Muscle of back (tissue), 13 donors: ENCODE measurements at places on chromosomes 2 and 18.
A peak's percentile ranks its signal among the peaks of the same experiment; 100 is the strongest.

DNA sequence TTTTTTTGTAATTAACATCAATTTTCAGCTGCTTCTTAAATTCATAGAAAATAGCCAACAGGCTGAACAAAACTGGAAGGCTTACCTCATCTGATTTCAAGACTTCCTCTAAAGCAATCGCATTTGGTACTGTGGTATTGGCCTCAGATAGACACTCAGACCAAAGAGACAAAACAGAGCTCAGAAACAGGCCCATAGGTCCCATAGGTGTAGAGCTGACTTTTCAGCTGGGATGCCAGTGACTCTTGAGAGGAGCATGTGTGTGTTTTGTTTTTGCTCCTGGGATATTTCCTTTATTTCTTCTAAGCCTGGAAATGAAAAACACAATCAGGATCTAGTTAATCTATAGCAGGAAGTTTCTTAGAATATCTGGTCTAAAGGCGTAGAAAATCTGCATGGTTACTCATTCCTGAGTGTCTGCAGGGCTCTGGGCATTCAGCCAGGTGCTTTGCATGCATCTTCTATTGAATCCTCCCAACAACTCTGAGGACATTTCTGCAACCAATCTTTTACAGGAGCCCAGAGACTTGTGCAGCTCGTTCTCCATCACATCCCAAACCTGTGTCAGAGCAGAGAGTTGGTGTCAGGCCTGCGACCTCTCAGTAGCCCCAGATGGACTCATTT, 190.8 kb downstream of the RTP5 start:
- DNase-seq, result peak; percentile 41

- no peak for DNase-seq
These were observed 240.4 kb downstream of the PLCL1 start for GRCh38 chr2:198044777-198045176.

- no peak for DNase-seq
These were observed 140.6 kb upstream of the LGALSL start for GRCh38 chr2:64313398-64313723.

GRCh38 chr2:228600265-228600664, 418.8 kb upstream of the SPHKAP start:
- no peak for DNase-seq

DNA sequence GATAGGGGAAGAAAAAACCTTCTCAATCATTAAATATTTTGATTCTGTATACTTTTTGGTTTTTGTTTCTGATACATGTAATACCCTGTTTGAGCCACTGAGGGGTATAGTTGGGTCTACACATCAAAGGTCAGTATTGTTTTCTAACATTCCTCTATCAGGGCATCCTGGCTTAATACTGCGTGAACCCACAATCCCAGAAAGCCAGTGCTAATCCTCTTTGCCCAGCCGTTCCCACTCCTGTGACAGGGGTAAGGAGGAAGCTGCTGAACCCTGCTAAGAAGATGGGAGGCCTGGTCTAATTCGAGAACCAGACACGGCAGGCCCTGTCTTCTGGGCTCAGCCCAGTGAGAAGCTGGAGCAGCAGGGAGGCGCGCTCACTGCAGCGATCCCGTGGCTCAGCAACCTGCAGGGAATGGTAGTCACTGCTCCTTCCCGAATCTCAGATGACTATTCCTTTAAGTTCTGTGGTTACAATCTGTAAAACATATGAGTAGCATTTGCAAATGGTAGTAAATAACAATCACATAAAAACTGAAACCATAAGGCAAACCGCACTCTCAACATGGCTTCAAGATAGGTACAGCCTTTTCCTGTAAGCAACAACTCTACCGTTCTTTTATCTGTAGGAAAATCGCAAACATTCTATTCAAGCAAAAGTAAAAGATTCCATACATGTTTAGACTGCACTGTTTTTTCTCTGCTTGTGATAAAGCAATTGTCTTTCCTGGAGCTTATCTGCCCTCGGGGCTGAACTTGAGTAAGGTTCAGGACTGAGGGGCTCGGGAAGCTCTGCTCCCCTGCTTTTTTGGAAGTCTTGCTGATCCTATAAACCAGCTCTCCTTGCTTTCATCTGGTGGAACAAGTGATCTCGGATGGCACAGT, 87.0 kb downstream of the EPB41L3 start:
- peak; percentile 38 for DNase-seq

DNA sequence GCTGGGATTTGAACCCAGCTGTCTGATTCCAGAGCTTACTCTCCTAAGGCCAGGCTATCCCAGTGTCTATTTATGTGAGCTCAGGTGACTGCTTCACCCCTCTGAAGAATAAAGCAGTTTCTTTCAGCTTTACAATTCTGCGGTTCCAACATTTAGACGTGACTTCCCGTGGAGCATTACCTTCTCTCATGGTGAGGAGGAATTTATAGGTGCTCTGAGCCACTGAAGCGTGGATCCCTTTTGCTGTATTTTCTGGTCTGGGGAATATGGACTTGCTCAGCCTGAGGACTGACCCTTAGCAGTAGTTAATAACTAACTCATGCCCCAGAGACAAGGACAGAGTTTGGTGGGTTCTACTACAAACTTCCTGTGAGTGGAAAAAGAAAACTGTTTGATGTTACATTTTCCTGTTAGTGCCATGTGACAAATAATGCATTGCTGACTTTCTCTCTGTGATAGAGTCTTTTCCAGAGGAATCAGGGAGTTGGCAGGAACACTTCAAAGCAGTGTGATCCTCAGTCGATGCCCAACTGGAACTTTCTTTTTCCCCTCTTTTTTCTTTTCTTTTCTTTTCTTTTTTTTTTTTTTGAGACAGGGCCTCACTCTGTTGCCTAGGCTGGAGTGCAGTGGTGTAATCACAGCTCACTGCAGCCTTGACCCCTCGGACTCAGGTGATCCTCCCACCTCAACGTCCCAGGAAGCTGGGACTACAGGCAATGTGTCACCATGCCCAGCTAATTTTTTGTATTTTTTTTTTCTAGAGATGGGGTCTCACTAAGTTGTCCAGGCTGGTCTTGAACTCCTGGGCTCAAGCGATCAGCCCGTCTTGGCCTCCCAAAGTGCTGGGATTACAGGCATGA, 21.9 kb downstream of the CASP10 start:
- no peak for DNase-seq

DNA sequence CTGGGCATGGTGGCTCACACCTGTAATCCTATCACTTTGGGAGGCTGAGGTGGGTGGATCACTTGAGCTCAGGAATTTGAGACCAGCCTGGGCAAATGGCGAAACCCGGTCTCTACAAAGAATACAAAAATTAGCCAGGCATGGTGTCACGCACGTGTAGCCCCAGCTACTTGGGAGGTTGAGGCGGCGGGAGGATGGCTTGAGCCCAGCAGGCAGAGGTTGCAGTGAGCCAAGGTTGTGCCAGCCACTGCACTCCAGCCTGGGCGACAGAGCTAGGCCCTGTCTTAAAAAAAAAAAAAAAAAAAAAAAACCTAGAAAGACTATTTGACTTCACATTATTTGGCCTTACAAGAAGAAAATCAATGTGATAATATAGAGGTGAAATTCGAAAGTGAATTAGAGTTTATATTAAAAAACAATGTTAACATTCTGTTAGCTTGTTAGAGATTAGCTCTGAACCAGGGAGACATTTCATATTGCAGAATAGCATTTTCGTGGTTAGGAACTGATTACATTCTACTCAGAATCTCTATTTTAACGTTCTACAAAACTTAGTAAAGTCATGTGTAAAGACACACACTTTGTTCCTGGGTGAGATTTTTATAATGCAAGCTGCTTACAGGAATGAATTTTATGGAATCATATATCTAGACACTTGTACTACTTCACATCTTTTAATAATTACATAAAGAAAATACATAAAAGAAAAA, 120.5 kb downstream of the THADA start:
- DNase-seq, result no peak

GRCh38 chr2:32622570-32623310, 5.1 kb upstream of the TTC27 start:
- DNase-seq, result no peak

- no peak for DNase-seq
These were observed 760.4 kb downstream of the ADCYAP1 start for GRCh38 chr18:1665079-1665478.

DNA sequence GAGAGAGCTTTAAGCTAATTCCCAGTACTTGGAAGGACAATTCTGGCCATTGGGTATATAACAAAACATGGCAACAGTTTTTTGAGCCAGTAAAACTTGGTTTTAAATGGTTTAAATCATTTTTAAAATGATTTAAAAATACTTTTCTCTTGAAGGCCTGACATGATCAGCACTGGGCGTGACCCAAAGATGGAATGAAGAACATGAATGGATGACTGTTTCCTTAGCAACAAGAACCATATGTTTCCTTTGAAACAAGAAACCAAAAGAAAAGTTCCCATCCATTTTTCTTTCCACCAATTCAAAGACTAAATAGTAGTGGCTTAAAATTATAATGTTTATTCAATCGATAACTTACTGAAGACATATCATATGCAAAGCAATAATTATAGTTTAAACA, 348.3 kb upstream of the FIGN start:
- peak; percentile 32 for DNase-seq

GRCh38 chr18:74139888-74140287, 7.7 kb downstream of the FBXO15 start:
- peak; percentile 41 for DNase-seq

- DNase-seq, result no peak
These were observed 500.4 kb downstream of the GALR1 start for GRCh38 chr18:77750006-77750405.
